Neural crest cell (in vitro differentiated cells): ENCODE measurements at places on chromosomes 12 and 14. TPM values are rescaled to one million over a fixed set of nuclear protein-coding genes. Genes with fewer than 3 reads are reported as not detected.

DNA sequence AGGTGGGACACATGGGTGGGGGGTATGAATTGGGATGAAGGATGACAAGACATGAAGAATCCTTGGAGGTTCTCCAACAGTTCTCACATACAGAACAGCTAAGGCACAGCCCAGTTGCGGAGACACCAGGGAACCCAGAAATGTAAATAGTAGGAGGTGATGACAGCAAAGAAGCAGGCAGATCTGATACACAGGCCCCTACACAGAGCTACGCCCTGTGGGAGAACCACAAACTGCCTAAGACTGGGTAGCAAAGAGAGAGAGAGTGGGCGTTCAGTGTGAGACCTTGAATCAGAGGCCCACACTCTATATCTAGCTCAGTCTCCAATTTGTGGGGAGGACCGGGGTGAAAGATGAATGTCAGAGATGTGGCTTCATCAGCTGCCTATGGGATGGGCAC is 9.5 kb upstream of the NUMB start:
- H3K36me3 ChIP-seq = no peaks in the 10 kb centered on the region
- no peak overlapping the region for H3K4me3 ChIP-seq
- H3K4me1 ChIP-seq = peaks cover 8% of the 10 kb centered on the region
- no peaks in the 10 kb centered on the region for H3K27me3 ChIP-seq

- peaks cover 3% of the 10 kb centered on the region for H3K27me3 ChIP-seq
- DNase-seq = no peak
- H3K36me3 ChIP-seq = no peaks in the 10 kb centered on the region
- no peak overlapping the region for H3K27ac ChIP-seq
- peaks cover 43% of the 10 kb centered on the region for H3K4me1 ChIP-seq
These were observed 475 bp upstream of the PCNX1 start for GRCh38 chr14:70906793-70907175.

GRCh38 chr14:93792391-93792790 is 4.1 kb upstream of the PRIMA1 start:
- H3K36me3 ChIP-seq = no peaks in the 10 kb centered on the region
- DNase-seq = no peak
- peaks cover 34% of the 10 kb centered on the region for H3K27me3 ChIP-seq
- no peak overlapping the region for H3K4me3 ChIP-seq

The SYT1 gene
- 17.4 and 19.5 TPM in 2 replicates for total RNA-seq

GRCh38 chr14:104827177-104828055 is 26.5 kb downstream of the ZBTB42 start:
- peaks cover 29% of the 10 kb centered on the region for H3K4me1 ChIP-seq
- H3K27ac ChIP-seq = no peak overlapping the region
- peak; percentile 61 for DNase-seq
- peaks cover 7% of the 10 kb centered on the region for H3K36me3 ChIP-seq
- H3K4me3 ChIP-seq = peak overlapping the region; percentile 79

DNA sequence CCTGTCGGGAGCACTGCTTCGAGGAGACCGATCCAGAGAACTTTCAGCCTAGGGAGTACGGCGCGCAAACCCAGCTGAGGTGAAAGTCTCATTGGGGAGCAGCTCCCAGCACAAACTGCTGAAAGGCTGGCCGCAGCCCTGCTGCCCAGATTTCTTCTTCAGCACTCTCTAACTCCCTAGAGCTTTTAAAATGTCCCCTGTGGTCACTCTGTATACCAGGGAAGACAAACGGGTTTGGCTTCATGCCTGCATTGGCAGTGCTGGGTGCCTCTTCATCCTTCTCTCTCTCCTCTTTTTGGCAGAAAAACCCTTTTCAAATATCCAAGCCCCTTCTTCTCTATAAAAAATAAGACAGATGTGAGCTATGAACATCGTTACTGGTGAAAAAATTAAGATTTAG is 34.9 kb downstream of the BBS10 start:
- H3K27ac ChIP-seq = no peak overlapping the region
- peaks cover 9% of the 10 kb centered on the region for H3K4me1 ChIP-seq
- no peak overlapping the region for H3K4me3 ChIP-seq
- peaks cover 4% of the 10 kb centered on the region for H3K27me3 ChIP-seq
- no peaks in the 10 kb centered on the region for H3K36me3 ChIP-seq

The HAL gene
- 0.25 and 0.65 TPM in 2 replicates for total RNA-seq

DNA sequence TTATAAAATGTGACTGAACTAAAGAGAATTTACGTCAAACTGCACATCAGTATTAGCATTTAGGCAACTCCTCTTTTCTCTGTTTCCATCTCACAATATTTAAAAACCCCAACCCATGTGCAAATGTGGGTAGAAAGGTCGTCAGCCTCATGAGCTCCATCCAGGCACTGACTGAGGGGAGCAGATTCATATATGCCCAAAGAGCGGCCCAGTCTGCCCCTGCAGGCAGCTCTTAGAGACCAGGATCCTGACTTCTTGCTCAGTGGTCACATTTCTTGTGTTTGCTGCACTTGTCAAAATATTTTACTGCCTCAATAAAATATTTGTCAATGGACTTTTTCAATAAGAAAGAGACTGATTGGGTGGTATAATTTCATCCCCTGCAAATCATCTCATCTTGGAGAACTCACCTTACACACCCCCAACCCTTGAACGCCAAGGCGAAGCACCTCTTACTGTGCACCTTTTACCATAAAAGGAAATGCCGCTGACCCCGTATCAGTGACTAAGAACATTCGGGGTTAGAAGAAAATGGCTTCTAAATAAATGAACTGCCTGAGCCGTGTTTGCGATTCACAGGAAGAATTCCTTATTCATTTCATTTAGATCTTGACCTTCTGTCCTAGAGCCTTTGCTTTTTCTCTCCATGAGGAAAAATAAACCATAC is 418.8 kb downstream of the BCL11B start:
- no peak overlapping the region for H3K4me3 ChIP-seq
- H3K27ac ChIP-seq = no peak overlapping the region
- H3K36me3 ChIP-seq = no peaks in the 10 kb centered on the region
- DNase-seq = no peak

The RDH11 gene
- total RNA-seq = 78.4 and 79.9 TPM in 2 replicates

- no peak for DNase-seq
- H3K4me1 ChIP-seq = peaks cover 16% of the 10 kb centered on the region
- peak overlapping the region; percentile 19 for H3K27ac ChIP-seq
- no peaks in the 10 kb centered on the region for H3K27me3 ChIP-seq
- peaks cover 2% of the 10 kb centered on the region for H3K36me3 ChIP-seq
These were observed 635.8 kb upstream of the FOXG1 start for GRCh38 chr14:28130610-28131284.

The SEL1L gene
- total RNA-seq = 47.0 and 49.4 TPM in 2 replicates

- H3K27me3 ChIP-seq = no peaks in the 10 kb centered on the region
- H3K4me3 ChIP-seq = no peak overlapping the region
- H3K27ac ChIP-seq = peak overlapping the region; percentile 88
- DNase-seq = no peak
- H3K4me1 ChIP-seq = no peaks in the 10 kb centered on the region
These were observed 177.3 kb downstream of the MYRFL start for GRCh38 chr12:70002097-70002911.

DNA sequence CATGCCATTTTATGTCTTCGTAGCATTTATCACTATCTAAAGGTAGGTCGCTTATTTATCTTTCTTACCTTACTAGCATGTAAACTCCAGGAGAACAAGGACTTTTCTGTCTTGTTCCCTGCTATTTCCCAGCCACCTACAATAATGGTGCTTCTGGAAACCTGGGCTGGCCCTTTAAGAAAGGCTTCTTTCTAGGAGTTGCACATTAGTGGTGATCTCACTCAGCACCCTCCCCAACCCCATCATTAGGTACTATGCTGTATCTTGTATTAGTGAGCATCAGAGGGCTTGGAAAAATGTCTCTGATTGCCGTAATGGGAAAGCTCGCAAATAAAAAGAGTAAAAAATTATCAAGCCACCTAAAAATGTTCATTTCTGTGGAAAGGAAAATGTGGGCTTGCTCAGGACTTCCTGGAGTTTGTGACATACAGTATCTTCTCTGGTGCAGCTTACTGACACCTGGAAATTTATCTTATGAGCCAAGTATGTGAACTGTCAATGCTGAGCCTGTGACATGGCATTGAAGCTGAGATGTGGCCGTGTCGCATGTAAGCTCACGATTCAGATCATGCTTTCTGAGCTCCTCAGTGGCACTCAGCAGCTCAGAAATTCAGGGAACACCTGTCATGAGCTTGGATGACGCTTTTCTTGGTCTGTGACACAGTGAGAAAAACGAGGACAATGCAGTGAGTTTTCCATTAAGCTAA is 12.4 kb downstream of the CCDC92 start:
- peaks cover 7% of the 10 kb centered on the region for H3K27me3 ChIP-seq
- no peak overlapping the region for H3K4me3 ChIP-seq
- peaks cover 4% of the 10 kb centered on the region for H3K36me3 ChIP-seq
- DNase-seq = no peak

- no peak overlapping the region for H3K4me3 ChIP-seq
- H3K27ac ChIP-seq = no peak overlapping the region
- H3K27me3 ChIP-seq = no peaks in the 10 kb centered on the region
- peaks cover 45% of the 10 kb centered on the region for H3K4me1 ChIP-seq
These were observed 8.6 kb downstream of the EVL start for GRCh38 chr14:100073576-100074430.

The SPIC gene
- not detected in 2 replicates for total RNA-seq

DNA sequence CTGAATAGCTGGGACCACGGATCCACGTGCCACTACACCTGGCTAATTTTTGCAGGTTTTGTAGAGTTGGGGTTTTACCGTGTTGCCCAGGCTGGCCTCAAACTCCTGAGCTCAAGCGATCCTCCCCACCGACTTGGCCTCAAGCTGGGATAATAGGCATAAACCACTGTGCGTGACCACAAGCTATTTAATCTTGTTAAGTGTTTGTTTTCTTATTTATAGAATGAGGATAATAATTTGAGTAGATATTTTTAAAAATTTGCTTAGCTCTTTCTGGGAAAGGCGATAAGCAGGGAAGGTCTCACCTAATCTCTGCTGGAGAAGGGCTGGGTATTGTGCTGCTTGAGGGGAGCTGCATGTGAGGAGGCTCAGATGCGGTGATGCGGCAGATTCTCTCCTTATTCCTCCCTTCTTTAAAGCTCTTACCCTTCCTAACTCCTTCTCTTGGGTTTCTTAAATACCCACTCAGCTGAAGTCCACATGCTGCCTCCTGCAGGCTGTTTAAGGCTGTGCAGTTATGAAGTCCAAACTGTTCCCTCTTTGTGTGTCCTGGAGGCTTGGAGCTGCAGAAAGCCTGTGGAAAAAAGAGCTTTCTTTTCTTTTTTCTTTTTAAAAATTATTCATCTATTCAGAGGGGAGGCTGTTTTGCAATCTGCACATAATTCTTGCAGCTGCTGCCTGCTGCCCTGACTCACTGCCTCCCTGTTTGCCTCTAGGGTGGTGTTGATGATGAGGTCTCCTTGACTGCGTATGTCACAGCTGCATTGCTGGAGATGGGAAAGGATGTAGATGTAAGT is 37.9 kb downstream of the A2ML1 start:
- H3K27me3 ChIP-seq = no peaks in the 10 kb centered on the region
- no peak overlapping the region for H3K27ac ChIP-seq
- DNase-seq = peak; percentile 10
- peaks cover 4% of the 10 kb centered on the region for H3K4me1 ChIP-seq

The TMEM233 gene
- total RNA-seq = not detected in 2 replicates

DNA sequence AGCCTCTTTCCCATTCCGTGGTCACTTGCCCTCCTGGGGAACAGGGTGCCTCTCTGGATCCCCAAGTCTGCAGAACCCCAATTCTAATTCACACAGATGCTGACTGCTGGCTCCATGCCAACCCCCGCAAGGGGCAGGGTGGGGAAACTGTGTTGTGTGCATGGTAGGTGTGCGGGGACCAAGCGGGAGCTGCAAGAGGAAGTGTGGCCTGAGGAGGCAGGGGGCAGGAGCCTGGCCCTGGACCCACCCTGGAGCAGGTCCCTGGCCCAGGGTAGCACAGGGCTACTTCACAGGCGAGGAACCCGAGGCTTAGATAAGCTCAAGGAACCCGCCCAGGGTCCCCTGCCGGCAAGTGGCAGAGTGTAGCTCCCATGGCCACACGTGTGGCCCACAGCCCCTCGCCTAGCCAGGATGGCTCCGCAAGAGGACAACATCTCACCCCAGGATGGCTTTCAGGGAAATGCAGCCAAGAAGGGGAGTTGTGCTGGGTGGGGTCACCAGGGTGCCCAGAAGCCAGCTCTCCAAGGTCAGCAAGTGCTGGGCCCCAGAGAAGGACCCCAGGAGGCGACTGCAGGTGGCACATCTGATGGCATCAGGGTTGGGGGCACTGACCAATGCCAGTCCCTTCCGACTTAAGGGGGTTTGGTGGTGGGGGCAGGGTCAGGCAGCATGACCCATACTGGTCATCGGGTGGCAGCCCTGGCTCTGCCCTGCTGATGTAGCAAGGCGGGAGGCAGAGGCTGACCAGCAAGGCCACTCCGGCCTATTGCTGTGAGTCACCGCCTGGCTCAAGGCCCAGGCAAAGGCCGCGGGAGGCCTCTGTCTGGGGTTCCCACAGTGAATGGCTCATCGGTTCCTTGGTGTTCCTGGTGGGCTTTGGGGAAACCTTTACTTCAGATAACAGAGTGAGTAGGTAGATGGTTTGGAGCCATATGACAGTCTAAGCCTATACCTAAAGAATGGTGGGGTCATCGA is 37.3 kb upstream of the EML1 start:
- DNase-seq = no peak
- H3K27ac ChIP-seq = no peak overlapping the region
- peaks cover 56% of the 10 kb centered on the region for H3K4me1 ChIP-seq
- H3K27me3 ChIP-seq = no peaks in the 10 kb centered on the region
- no peak overlapping the region for H3K4me3 ChIP-seq

- H3K4me1 ChIP-seq = peaks cover 56% of the 10 kb centered on the region
- no peak overlapping the region for H3K4me3 ChIP-seq
- peak overlapping the region; percentile 30 for H3K27ac ChIP-seq
These were observed 32.7 kb upstream of the SELPLG start for GRCh38 chr12:108666401-108666881.
